Fibroblast of lung (primary cell): ENCODE measurements at places on chromosomes 1 and 21.

- DNase-seq = peak; percentile 91
Observed at GRCh38 chr1:151611288-151611790, 511 bp upstream of the SNX27 start.

DNA sequence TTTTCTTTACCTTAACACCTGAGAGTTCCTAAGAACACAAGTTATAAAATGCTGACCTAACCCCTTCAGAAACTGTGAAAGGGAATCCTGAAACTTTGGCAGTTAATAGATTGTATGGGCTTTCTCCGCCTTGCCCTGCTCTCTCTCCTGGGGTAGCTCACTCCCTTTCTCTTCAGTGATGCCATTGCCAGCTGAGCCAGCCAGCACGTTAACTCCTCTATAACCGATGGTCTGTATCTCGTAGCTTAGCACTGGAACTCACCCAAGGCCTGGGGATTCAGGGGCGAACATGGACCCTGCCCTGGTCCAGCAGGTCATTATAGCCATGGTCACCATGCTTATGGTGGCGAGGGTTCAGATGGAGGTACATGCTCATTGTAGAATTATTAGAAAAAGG lies 40.7 kb downstream of the TRAPPC10 start:
- DNase-seq = no peak

DNA sequence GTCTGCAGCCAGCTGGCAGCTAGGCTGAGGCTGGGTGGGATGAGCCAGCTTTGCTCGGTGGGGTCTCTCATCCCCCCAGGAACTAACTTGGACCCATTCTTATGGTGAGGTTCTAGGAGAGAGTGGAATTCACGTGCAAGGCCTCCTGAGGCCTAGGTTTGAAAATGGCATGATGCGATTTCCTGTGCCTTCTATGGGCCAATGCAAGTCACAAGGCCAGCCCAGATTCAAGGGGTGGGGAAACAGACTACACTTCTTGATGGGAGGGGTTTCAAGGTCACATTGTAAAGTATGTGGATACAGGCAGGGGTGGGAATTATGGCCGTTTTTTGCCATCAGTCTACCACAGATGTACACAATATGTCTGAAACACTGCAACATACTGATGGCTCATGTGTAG lies 48.3 kb downstream of the HTR6 start:
- no peak for DNase-seq

GRCh38 chr1:207404849-207405525 lies 49.1 kb upstream of the CR2 start:
- peak; percentile 85 for DNase-seq

DNA sequence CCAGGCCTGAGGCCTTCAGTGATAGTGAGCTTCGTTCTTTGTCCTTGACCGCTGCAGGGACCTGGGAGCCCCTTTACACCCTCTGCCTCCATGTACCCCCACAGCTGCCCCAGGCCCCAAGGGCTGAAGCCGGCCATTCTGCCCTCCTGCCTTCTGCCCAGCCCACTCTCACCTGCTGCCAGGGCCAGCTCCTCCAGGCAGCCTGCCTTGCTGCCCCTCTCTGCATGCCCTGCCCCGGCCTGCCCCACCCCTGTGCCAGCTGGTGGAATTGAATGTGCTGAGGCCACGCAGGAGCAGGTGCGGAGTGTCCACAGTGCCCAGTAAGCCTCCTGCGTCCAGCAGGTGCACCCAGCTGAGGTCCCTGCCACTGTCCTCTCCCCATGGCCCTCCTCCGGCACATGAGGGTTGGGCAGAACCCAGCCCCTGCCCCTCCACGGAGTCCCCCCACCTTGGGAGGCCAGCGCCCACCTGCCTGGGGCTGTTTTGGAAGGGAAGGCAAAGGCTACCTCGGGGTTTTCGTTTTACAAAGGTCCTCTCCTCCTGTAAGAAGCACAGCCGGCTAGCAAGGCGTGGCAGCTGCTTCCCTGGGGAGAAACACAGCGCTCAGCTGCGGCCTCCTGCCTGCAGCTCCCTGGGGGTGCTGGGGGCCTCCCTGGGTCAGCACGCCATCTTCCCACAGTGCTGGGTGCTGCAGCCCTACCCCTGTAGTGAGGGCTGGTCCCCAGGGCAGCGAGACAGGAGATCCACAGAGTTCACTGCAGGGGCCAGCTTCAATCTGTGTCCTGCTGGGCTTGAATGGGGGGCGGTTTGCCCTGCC lies 21.0 kb downstream of the MMEL1 start:
- no peak for DNase-seq
